ENCODE measurements at places on chromosomes 6 and 20.

GRCh38 chr6:127131275-127131674 is 12.8 kb downstream of the RSPO3 start:
- no peak for DNase-seq

DNA sequence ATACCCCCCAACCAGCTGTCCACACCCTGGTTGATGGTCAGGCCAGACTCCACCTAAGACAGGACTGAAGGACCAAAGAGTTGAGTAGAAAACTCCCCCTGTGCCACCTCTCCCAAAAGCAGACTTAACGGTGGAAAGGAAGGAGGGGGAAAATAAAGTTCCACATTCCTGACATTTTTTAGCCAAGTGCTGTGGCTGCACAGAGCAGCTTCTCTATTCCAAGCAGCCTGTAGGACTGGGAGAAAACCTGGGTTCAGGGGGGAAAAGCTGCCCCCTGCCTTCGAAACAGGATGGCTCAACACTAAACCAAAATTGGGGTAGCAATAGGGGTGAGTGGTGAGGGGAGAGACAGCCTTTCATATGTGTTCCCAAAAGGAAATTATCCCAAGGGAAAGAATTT is 3.6 kb downstream of the TRAM2 start:
- no peak for DNase-seq

DNA sequence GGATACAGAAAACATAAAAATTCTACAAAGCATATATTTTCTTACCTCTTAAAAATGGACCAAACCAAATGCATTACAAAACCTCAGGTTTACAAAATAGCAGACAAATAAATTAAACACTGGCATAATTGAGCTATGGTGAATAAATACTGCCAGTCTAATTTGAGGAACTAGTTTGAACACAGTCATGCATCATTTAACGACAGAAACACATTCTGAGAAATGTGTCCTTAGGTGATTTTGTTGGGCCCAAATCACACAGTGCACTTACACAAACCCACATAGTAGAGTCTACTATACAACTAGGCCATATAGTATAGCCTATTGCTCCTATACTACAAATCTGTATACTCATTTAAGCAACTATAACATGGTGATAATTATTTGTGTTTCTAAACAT is 215.6 kb downstream of the FOXC1 start:
- no peak for DNase-seq

GRCh38 chr6:160750276-160750689 is 48.2 kb downstream of the PLG start:
- no peak for DNase-seq

DNA sequence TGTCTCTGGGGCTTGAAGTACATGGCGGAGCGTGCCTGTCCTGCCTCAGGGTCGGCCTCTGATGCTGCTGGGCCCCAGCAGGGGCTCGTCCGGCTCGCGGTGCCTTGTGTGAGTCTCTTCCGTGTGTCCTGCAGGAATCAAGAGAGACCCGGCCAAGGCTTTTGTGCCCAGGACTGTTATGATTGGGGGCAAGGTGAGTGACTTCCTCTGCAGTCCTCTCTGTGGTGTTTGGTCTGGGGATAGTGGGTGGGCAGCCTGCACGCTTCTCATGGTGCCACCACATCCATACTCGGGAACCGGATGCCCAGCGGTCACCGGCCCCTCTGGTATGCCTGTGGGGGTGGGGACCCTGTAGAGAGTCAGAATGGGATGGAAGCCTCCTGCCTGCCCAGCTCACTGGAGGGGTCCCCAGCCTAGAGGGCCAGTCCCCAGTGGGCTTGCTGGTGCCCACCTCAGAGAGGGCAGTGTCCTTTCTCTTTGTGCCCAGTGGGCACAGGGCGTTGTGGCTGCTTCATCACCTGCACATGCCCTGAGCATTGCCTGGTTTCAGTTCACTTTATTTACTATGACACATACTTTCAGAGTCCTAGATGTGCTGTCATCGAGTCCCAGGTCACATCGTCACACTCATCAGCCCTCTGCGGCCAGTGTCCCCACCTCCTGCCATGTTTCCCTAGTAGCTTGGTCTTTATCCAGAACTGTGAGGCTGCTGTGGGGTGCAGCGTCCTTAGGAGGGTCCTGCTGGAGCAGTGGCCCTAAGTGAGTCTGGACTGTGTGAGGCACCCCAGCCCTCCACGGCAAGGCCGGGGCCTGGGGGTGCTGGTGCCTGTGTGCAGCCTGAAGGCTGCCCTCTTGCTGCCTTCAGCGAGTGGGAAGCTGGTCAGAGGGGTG is 40.7 kb downstream of the PYGB start:
- no peak for DNase-seq

- DNase-seq, result no peak
Measured at GRCh38 chr6:110322874-110323242, 35.3 kb downstream of the METTL24 start.

GRCh38 chr6:129604321-129604720 is 105.7 kb downstream of the ARHGAP18 start:
- DNase-seq, result no peak

- DNase-seq, result no peak
Measured at GRCh38 chr20:1893721-1894470, 1.3 kb upstream of the SIRPA start.

DNA sequence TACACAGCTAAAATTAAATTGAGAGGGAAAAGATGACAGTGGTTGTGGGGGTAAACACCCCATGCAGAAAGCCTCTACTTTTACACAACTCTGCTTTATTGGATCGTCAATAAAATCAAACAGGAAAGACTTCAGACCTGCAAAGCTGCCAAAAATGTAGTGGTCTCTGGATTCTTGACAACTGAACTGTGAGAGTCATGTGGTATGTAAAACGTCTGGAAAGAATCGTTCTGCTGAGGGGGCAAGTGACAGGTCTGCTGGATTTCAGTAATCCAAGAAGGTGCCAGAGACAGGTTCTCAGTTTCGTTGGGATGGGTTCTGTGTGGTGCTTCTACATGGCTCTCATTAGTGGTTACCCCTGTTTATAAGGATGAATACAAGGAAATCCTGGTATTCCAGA is 63.3 kb downstream of the TSPYL4 start:
- DNase-seq, result no peak

DNA sequence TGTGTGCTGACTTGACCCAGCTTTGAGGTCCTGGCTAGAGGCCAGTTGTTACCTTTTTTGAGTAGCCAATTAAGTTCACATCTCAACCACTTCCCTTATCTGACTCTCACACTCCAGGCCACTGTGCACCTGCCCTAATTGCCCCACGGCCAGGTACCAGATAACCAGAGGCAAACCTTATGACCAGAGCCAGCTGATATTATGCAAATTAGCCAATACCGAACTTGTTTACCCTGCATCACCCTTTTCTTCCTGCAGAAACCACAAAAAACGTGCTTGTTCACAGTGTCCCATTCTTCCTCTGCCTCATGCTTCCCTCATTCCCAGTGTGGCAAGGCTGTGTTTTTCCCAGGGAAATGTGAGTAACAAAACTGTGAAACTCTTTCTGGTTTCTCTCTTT is 89.3 kb downstream of the HTR1B start:
- DNase-seq, result no peak

GRCh38 chr6:163925839-163926238 is 511.3 kb downstream of the QKI start:
- DNase-seq, result no peak

GRCh38 chr6:113562248-113562647 is 294.9 kb upstream of the MARCKS start:
- no peak for DNase-seq

- DNase-seq, result no peak
Measured at GRCh38 chr6:106849676-106850332, 124.7 kb downstream of the CD24 start.

DNA sequence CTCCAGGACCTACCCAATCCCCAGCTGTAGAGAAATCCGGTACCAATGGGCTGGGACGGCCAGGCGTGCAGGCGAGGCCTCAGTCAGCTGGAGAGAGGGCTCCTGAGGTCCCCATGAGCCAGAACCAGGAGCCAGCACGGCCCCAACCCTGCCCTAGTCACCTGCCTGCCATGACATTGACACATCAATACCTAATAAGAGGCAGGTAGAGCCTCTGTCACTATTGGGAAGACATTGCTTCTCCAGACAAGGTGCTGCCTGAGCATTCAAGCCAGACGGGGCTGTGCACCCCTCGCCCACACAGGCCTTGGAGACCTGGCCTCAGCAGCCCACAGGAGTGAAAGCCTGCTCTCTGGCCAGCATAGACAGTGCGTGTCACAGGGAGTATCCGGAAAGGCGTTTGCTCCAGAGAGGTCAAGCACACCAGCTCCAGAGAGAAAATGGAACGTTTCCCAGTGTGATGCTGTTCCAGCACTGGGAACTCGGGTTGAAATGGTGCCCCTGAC is 3.5 kb downstream of the DLL1 start:
- DNase-seq, result no peak

- DNase-seq, result no peak
Measured at GRCh38 chr6:160263196-160263939, 4.7 kb upstream of the SLC22A2 start.

- no peak for DNase-seq
Measured at GRCh38 chr6:110404607-110405006, 10.8 kb downstream of the DDO start.

DNA sequence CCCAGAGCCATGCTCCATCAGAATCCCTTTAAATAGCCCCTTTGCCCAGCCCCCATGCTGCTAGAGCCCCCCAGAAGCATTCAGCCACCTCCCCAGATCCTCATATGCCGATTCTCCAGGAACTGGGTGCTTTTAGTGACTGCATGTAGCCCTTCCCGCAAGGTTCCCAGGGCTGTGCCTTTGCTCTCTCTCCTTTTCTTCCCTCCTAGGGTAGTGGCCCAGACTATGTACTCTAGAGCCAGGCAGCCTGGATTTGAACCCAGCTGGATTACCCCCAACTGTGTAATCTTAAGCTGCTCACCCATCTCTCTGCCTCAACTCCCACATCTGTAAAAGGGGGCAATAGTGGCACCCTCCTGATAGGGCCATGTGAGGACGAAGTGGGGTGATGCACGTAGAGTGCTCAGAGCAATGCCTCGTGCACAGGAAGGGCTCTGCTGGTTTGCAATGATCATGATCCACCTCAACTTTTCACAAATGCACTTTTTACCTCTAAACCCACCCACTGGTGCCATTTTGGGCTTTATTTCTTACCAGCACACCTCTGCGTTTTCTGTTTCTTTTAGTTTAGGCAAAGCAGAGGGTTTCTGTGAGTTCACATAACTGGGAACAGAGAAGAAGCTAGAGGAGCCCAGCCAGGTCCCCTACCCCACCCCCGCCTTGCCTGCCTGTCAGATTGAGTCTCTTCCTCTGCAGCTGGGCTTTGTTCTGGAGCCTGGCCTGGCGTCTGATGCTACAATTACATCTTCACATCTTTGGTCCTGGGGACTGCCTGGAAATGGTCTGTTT is 396.5 kb downstream of the RNGTT start:
- DNase-seq, result no peak

DNA sequence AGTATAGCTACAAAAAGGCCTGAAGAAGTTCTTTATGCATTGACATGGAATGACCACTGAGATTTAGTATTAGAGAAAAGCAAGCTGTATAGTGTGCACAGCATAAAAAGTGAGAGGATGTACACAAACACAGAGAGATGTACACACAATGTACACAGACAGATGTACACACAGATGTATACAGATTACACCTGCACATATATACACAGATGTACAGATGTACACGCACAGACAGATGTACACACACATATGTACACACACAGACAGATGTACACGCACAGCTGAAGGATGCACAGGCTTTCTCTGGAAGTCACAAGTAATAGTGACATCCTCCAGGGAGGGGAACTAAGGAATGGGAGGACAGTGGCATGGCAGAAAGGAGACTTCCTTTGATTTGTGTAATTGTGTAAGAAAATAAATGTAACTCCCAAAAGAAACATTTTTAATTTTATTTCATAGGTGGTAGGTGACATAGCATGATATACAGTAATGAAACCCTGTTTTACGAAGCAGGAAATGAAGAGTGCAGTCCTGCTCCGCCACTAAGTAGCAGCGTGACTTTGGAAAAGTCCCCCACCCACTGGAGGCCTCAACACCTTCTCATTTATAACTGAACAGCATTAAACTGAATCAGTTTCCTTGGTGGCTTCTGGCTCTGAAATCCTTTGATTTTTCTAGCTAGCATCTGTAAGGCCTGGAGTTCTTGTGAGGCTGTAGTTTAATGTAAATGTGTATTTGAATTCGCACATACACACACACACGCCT is 14.1 kb downstream of the NFATC2 start:
- no peak for DNase-seq

DNA sequence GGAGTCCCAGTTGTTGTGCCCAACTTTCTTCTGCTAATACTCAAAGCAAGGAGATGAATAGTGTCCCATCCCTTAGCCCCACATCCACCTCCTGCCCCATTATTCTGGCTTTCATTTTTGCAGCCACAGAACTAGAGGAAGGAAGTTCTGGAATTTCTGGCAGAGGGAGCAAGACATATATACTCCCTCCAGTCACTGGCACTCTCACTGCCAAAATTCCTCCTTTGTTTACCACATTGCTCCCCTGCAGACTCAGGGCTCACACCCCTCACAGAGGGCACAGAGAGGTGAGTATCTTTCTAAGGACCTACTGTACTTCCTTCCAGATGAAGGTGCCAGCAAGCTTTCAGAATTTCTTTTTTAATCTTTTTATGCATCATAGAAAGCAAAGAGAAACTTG is 168.0 kb upstream of the ID4 start:
- DNase-seq, result no peak

- DNase-seq, result no peak
Measured at GRCh38 chr6:145036848-145037567, 698.3 kb downstream of the EPM2A start.

- no peak for DNase-seq
Measured at GRCh38 chr6:100230115-100230952, 234.4 kb downstream of the SIM1 start.

DNA sequence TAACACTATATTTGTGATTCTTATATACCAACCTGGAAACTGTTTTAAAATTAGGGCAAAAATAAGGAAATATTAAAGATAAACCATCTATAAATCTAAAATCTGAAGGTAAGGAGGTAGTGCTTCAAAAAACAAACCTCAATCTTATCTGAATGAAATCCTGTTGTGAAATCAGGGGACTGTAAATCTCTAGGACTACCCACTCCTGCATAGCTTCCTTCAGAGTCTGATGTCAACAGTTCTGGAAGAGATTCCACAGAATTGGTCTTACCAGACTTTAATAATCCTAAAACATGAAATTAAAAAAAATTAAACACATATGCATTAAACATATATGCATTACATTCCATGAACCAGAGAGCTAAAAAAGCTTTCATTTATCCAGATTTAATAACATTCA is 51.4 kb downstream of the IBTK start:
- DNase-seq, result no peak

GRCh38 chr20:60486315-60486714 is 528.1 kb downstream of the CDH26 start:
- no peak for DNase-seq
